ENCODE measurements at places on chromosomes 4 and X.

- DNase-seq, result no peak
These were observed 28.0 kb upstream of the ATP6AP2 start for GRCh38 chrX:40552768-40553167.

DNA sequence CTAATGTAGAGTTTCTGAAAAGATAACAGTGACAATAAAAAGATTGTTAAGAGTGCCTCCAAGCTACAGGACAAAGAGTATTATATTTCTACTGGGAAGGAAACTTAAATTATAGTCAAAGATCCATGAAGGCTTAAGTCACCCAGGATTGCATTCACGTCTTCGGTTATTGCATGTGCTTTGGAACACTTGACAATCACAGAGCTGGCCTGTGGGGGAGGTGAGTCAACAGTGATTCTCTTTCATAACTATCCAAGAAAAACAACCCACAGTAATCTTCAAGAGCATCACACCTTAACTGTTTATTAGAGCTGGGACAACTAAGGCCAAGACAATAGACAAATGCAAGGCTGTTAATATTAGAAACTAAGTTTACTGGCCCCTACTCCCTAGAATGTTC is 40.3 kb downstream of the PDGFC start:
- peak; percentile 94 for DNase-seq

- DNase-seq, result no peak
These were observed 935.2 kb downstream of the PCDH7 start for GRCh38 chr4:31655328-31655727.

GRCh38 chr4:82508011-82508410 is 53.8 kb downstream of the TMEM150C start:
- no peak for DNase-seq

GRCh38 chrX:48720577-48721250 is 24.2 kb downstream of the SUV39H1 start:
- no peak for DNase-seq

GRCh38 chrX:78315745-78316144 is 11.7 kb downstream of the CYSLTR1 start:
- no peak for DNase-seq

DNA sequence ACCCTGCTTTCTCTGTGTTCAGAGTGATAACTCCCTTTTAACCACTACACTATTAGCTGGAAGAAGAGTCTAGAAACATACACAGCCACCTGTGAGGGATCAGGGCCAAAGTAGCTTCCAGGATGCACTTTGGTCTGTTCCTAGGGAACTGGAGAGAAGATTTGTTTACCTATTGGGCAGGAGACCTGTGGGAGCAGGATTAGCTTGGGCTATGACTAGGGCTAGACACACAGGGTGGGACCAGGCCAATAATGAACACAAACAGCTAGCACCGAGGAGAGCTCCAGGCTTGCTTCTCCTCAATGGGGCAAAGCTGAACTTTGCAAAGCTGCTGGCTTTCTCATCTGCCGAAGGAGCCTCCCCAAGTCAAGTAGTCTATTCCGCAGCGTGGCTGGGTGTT is 24.4 kb upstream of the MAP7D3 start:
- no peak for DNase-seq

GRCh38 chr4:33054161-33054560 is 2334.0 kb downstream of the PCDH7 start:
- no peak for DNase-seq

DNA sequence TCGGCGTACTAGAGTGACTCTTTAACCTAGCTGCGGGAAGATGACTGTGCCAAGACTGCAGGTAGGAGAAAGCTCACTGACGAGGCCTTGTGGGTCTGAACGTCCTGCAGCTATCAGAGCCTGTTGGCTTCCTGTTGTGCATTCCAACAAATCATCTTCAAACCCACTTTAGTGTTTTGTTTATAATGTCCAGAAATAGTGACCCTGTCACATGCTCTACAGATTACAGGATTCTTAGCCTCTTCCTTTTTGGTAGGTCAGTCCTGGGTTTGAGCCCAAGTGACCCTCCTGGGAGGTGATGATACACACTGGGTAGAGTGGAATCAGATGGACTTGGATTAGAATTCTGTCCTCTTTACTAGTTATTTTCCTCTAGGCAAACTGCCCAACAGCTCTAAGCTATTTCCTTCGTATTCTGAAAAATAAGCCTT is 33.2 kb downstream of the HTT start:
- no peak for DNase-seq

DNA sequence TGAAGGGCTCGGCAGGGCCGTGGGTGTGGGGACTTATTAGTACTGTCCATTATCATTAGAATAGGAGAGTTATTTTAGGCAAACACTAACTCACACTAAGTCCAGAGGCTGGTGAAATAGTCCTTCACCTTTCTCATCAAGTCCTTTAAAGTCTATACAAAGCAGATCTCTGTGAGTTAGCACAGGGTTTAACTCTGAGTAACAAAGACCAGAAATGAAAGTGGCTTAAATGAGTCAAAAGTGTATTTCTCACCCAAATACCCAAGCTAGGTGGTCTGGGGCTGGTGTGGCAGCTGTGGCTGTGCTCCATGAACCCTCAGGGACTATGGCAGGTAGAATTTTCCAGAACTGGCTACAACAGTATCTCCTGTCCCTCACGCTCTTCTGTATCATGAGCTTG is 263.2 kb downstream of the BCOR start:
- no peak for DNase-seq

DNA sequence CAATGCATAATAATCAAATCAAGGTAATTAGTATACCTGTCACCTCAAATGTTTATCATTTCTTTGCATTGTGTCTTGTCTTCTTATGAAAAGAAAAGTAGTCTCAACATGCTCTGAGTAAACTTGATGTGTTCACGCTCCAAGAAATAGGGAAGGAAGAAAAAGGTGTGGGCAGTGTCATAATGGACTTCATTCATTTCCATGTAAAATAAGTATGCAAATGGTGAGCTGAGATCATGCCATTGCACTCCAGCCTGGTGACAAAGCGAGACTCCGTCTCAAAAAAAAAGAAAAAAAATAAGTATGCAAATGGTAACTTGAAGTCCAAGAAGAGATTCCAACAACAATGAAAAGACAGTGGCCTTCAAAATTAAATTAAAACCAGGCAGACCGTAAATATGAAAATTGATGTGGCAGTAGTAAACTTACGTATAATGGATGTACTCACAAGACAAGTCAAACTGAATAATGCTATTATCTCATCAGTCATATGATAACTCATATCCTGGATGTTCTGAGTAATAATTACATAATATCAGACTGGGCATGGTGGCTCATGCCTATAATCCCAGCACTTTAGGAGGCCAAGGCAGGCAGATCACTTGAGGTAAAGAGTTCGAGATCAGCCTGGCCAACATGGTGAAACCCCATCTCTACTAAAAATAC is 6.0 kb upstream of the CWH43 start:
- no peak for DNase-seq

GRCh38 chrX:71629467-71629866 is 11.2 kb upstream of the CXCR3 start:
- DNase-seq, result no peak

GRCh38 chr4:99120501-99120900 is 23.6 kb downstream of the ADH4 start:
- no peak for DNase-seq

DNA sequence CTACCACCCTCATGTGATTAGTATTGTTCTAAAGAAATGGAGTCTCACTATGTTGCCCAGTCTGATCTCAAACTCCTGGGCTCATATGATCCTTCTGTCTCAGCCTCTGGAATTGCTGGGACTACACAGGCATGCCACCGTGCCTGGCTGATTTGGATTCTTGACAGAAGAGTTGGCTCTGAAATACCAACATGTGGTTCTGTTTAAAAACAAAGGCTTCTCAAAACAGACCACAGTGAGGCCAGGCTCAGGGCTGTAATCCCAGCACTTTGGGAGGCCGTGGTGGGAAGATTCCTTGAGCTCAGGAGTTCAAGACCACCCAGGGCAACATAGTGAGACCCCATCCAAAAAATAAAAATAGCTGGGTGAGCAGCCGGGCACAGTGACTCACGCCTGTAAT is 126.7 kb downstream of the DHRSX start:
- peak; percentile 28 for DNase-seq

GRCh38 chr4:182555997-182556418 is 312.8 kb downstream of the TENM3 start:
- peak; percentile 49 for DNase-seq

GRCh38 chr4:48290146-48290772 is 20.6 kb upstream of the TEC start:
- no peak for DNase-seq

DNA sequence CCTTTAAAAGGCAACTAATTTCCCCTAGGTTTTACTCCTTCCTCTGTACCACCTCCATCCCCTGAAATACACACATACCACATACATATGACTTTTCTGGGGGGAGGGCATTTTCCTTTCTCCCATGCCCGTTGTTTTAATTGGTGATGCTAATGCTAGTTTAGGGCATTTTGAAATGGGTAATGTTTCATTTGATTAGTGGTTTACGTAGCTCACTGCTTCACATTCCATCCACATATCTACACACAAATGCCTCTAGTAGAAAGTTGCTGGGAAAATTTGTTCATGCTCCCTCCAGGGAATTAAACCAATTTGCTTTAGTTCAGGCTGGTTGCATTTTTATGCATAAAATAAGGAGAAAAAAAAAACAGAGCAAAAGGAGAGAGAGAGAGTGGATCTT is 231.2 kb downstream of the FRAS1 start:
- no peak for DNase-seq
